ENCODE measurements at places on chromosomes 7 and 10. TPM values are rescaled to one million over a fixed set of nuclear protein-coding genes. Genes with fewer than 3 reads are reported as not detected.

The CDK13 gene
- polyA plus RNA-seq = 72.0 TPM

The ZC3HAV1 gene
- 17.5 TPM for polyA plus RNA-seq

The MAT1A gene
- polyA plus RNA-seq = 0.51 TPM

The LRIT1 gene
- not detected for polyA plus RNA-seq

The DUSP5 gene
- polyA plus RNA-seq = 19.8 TPM

The FLNC gene
- 47.4 TPM for polyA plus RNA-seq

The CAMK1D gene
- polyA plus RNA-seq = 4.5 TPM

GRCh38 chr10:54577682-54578081 is 223.3 kb downstream of the PCDH15 start:
- no peak for DNase-seq

DNA sequence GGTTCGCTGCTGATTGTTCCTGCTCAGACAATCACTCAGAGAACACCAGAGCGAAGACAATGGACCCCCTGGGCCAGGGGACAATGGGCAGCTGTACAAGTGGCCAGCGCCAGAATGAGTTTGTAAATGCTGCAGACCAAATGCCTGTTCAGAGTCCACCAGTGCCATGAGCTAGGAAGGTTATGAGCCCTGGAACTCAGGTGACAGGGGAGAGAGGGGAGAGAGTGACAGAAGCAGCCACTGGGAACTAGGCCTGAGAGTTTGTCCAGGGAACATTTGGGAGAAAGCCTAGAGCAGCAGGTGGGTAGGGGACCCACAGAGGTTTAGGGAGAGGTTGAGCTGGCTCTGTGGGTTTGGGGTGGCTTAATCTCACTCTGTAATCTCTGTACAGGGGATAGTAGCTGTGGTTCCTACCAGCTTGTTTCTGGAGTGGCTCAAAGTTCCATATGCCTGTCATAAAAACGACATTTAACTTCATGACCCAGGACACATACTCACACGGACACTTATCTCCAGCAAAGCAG is 60.4 kb downstream of the C10orf105 start:
- no peak for DNase-seq

DNA sequence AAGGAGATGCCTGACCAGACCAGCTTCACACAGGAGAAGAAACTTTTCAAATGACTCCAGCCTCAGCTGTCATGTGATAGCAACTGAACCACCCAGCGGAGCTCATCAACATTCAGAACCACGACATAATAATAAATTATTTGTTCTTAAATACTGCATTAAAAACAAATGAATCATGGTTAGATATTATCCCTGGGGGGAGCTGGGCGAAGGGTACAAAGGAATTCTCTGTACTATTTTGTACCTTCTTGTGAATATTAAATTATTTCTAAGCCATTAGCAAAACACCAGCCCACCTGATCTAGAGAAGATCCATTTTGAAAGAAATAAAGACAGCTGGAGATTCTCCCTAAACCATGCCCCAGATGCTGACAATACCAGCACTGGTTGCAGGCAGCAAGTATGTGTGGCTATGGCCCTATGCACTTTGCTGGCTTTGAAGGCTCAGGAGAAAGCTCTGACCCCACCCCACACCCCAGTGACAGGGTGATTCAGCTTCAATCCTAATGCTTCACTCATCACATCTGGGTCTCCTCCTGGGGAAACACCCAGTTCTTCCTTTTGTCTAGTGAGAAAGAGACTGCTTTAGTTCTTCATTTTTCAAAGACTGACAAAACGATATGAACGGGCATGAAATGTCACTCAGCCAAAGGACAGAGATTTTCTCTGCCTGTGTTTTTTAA is 45.5 kb upstream of the NKX2-3 start:
- no peak for DNase-seq

- DNase-seq = no peak
Observed at GRCh38 chr10:116669080-116669479, 48.3 kb downstream of the PNLIPRP2 start.

GRCh38 chr10:113425541-113425951 is 127.3 kb upstream of the HABP2 start:
- DNase-seq = peak; percentile 77

DNA sequence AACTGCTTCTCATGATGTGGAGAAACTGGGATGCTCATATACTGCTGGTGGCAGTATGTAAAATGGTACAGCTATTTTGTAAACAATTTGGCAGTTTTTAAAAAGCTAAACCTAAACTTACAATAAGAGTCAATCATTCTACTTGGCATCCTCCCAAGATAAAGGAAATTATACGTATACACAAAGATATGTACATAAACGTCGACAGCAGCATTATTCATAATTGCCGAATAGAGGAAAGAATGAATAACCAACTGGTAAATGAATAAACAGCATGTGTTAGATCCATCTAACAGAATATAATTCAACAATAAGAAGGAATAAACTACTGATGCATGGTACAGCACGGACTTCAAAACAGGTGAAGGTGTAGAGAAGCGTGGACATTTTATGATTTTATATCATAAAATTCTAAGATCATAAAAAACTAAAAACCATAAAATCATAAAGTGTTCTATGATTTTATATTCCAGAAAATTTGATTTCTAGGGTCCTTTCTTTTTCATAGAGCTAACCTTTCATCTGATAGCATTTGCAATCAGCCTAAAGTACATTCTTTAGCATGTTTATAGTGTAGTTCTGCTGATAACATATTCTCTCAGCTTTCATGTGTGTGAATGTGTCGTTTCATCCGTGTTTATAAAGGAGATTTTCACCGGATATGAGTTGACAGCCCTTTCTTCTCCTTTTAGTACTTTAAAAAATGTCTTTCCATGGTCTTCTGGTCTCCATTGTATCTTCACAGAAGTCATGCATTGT is 261.5 kb downstream of the DIP2C start:
- no peak for DNase-seq

DNA sequence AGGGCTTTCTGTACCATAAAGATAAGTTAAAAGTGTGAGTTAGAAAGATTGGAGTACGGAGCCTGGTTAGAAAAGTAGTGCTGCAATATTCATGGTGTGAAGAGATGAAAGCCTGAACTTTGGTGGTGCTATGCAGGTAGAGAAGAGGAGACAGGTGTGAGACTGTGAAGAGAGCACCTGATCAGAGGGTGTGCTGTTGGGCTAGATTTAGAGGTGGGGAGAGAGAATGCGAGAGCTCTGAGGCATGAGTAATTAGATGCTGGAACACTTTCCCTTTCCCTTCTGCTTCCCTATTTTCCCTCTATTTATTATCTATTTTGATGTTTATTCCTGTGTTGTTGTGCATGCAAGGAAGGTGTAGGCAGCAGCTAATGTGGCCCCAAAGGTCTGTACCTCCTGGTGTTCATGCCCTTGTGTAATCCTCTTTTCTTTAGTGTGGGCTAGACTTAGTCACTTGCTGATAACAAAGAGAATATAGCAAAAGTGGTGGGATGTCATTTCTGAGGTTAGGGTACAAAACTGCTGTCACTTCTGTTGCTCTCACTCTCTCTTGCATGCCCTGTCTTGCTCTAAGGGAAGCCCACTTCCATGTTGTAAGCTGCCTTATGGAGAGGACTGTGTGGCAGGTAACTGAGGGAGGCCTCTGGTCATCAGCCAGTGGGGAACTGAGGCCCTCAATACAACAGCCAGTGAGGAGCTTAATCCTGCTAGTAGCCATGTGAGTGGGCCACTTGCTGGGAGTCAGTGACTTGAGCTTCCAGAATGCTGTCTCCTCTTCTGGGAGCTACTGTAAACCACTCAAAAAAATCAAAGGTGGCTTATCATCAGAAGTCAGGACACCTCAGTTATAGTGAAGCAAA is 2.6 kb upstream of the ATXN7L1 start:
- no peak for DNase-seq

- no peak for DNase-seq
Observed at GRCh38 chr10:59687657-59688056, 22.0 kb downstream of the SLC16A9 start.

- DNase-seq = no peak
Observed at GRCh38 chr7:78473021-78473420, 674.4 kb downstream of the PHTF2 start.

DNA sequence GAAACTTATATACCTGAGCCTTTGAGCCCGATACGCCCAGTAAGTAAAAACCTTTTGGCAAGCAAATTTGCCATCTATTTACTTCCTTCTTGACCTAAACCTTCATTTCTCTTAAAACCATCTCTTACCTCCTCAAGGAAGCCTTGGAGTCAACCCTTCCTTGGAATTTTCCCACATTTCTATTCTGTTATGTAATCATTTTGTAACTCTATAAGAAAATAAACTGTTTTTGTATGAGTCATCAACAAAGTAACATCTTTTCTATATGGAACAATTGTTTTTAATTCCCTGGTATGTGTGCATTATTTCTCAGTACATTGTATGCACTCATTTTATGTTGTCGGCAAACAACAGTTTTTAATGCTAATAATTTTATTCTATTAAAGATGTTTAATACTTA is 162.0 kb downstream of the TEX36 start:
- DNase-seq = no peak

DNA sequence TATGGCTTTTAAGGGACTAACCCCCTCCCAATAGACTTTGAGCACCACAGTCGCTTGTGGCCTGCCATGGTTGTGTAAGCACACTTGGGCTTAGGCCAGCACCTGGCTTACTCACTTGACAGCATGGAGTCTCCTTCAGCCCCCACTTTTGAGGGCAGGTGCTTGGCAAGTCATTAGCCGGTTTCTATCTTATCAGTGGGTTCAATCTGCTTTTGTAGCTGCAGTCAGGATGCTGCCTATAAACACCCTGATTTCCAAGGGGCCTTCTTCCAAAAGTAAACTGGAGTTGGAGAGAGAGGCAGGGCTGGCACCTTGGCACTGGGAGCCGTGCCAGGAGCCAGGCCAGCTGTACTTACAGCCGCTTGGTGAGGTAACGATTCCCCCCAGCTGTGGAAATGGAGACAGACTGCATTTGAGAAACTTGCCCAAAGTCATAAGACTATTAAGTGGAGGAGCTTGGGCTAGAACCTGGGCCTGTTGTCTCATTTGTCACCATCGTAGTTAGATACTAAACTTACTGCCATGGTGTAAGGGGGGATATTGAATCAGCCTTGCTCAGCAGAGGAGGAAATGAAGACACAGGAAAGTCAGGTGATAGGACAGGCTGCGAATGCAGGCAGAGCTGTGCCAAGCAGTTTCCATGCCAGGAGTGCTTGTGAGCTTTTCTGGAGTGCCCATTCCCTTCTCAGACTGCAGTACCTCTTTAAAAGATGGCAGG is 92.2 kb upstream of the EFCAB10 start:
- DNase-seq = no peak

DNA sequence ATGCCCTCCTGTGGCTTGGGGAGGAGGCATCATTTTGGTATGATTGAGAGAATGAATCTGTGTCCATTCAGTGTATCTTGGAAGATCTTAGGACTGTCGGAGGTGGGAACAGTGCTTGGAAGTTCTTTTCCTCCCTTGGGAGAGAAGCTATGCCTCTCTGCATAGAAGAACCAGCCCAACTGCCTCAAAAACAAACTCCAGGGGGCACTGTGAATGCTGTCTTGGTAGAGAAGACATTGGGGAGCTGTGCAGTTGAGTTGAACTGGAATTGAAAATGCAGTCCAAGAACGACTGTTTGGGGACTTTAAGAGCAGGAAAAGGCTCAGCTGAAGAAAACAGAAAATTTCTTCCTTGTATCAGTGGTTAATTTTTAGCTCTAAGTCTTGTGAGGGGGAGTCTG is 4.9 kb upstream of the GJD4 start:
- DNase-seq = no peak

- no peak for DNase-seq
Observed at GRCh38 chr7:107480932-107481331, 11.1 kb downstream of the GPR22 start.

GRCh38 chr7:9645756-9646155 is 1212.3 kb downstream of the NXPH1 start:
- no peak for DNase-seq

DNA sequence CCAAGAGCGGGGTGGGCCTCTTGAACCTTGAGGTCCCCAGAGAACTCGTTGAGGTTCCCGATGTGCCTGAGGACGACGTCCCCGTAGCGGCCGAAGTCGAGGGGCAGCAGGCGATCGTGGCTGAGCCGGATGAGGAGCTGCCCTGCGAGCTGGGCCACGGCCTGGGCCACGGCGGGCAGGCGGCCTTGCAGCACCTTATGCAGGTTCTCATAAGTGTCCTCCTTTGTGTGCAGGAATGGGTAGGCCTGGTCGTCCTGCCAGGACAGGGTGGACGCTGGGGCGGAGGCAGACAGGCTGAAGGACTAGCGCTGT is 14.2 kb downstream of the TFR2 start:
- DNase-seq = no peak

Data from right lung (tissue), 10 donors.